Kidney glomerular epithelial cell (primary cell): ENCODE measurements at places on chromosomes 11 and 22.

DNA sequence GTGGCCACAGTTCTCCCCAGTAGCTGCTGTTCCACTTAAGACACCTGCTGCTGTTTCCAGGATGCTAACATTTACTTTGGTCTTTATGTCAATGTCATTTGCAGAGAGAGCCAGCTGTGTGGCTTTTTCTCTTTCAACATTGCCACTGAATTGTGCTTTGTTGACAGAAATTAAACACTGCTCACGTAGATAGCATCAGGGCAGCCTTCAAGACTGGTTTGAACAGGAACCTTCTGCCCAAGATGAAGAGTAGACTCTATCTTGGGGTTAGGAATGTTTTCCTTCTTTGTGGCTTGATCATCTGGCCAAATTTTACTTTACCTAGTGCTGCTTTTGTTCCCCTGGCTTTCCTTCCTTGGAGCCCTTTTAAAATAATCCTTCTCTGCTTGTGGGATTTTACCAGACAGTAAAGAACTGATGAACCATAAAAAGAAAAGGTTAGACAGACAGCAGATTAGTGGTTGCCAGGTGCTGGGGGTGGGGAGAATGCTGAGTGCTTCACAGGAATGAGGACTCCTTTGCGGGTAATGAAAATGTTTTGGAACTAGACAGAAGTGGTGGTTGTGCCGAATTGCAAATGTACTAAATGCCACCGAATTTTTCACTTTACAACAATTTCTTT, 22.7 kb upstream of the XBP1 start:
- DNase-seq = peak; percentile 37

DNA sequence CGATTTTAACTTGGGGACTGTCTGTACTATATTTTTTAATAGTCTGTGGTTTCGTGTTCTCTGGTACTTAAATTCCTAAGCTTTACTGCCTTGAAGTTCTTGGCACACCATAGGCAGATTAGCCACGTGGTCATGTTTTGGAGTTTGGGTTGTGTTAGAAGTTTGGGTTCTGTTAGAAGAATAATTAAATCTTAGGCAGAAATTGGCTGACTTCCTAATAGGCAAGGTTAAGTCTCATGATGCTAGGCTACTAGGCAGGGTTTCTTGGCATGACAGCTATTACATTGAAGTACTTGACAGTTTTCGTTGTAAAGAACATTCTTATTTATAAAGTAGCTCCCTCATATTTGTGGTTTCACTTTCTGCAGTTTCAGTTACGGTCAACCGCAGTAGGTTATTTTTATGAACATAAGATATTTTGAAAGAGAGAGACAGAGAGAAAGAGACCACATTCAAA, 30.0 kb upstream of the MMP7 start:
- peak; percentile 53 for DNase-seq

GRCh38 chr11:101718402-101718801, 134.6 kb upstream of the TRPC6 start:
- DNase-seq = no peak

- DNase-seq = no peak
These were observed 509.8 kb downstream of the BUD13 start for GRCh38 chr11:116263019-116263418.

DNA sequence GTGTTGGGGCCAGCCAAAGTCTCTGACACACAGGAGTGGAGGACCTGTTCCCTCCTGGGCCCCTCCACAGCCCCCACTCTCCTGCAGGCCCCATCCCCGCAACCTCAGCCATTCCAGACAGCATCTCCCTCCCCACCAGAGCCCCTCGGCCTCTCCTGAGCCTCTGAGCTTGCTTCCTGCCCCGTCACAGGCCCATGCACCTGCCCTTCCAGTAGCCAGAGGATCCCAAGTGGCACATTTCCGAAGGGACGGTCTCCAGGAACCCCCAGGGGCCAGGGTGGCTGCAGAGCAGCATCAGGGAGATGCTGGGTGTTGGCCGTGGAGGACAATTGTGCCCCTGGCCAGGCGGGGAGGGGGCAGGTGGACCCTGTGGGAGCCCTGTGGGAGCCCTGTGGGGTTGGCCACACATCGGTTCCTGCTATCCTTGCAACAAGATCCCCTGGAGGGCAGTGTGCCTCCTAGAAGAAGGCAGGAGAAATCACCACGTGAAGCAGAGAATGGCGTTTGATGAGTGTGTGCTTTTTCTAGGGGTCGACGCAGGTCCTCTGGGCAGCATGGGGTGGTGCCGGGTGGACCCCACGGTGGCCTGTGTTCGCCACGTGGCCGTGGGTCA, 45.3 kb upstream of the PPARA start:
- DNase-seq = no peak

DNA sequence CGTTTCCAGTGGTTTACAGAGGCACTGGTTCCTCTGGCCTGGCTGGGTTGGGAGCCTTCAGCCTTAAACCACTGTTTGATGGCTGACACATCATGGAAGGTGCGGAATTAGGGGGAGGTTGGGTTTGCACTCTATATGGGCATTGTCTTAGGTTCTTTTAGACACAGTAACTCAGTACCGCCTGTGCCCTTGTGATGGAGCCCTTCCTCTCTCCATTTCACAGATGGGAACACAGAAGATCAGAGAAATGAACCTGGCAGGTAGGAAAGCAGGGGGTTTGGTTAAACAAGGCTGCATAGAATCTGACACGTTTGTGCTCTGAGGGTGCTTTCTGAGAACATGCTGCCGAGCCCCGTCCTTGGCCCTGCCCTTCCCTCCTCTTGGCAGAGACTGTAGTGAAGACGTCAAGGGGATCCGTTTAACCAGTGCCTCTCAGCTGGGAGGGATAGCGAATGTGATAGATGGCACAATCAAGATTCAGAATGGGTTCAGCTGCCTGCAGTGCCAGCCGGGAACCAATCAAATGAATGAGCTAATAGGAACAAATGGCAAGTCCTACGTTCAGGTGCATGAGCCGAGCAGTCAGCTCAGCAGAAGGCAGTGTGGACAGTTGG, 228.6 kb downstream of the TBC1D22A start:
- no peak for DNase-seq

- peak; percentile 22 for DNase-seq
These were observed 1.2 kb downstream of the BIRC3 start for GRCh38 chr11:102318469-102318868.

DNA sequence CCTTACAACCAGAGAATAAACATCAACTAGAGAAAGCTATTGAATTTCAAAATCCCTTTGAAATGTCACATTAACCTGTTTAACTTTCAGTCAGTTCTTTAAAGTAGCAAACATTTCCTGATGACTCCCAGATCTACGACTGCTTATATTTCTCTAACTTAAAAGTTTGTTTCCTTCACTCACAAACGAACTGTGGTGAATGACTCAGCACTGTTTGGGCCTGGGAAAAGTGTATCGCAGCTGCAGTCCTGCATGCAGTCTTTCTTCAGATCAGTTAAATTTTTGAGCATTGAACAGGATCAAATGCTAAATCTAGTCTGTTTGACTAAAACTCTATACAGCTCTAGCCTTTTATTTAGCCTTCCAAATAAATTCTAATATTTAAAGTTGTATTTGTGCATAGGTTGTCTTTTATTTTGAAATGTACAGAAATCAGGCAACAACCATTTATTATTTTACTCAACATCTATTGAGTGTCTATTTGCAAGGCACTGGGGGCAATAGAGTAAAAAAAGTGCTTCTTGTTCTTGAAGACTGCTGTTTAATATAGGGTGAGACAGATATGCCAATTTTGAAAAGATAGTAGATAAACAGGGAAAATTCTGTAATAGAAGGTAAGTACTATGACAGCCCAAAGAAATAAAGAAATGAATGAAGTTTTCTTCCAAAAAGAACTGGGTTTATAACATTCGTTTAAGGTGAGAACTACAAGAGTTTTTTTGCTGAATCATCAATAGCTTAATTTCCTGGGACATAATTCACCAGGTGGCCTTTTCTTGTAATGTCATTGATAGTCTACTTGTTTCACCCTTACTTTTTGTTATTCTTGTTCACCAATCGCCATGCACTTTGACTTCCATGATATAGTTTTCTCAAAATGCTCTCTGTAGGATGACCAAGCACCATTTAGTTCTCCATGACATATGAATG, 235.4 kb downstream of the METTL15 start:
- peak; percentile 55 for DNase-seq

DNA sequence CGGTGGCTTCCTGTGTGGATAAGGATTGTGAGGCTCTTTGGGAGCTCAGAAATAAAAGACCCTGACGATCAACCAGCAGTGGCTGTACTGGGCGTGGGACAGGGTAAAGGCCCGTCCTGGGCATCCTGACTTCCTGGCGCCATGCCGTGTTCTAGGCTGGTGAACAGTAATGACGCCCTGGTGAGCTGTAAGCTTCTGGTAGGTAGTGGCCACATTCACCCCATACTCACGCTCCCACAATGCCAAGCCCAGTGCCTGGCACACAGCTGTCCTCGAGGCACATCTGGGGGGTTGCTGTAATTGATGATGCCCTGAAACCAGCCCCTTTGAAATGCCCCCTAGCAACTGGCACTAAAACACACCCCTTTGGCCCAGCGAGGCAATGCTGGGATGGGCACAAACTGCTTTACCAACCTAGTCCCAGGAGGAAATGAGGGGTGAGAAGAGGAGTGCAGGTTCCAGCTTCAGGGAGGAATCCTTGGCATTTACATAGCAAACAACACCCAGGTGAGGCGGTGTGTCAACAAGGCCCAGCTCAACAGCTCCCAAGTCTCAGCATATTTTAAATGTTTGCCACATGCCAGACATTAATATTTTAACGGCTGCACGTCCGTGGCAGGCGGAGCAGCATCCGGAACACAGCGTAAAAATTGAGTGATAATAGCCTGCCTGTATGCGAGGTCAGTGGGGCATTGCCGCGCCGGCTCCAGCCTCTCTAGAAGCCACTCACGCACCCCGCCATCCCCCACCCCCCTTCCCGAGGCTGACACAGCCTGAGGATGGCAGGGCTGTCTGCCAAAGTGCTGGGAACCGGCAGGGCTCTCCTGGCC, 79.3 kb downstream of the DSCAML1 start:
- peak; percentile 63 for DNase-seq

- DNase-seq = peak; percentile 6
These were observed 12.5 kb upstream of the APOL5 start for GRCh38 chr22:35705141-35705540.

- DNase-seq = peak; percentile 88
These were observed 13.6 kb downstream of the EFCAB6 start for GRCh38 chr22:43798492-43798891.

DNA sequence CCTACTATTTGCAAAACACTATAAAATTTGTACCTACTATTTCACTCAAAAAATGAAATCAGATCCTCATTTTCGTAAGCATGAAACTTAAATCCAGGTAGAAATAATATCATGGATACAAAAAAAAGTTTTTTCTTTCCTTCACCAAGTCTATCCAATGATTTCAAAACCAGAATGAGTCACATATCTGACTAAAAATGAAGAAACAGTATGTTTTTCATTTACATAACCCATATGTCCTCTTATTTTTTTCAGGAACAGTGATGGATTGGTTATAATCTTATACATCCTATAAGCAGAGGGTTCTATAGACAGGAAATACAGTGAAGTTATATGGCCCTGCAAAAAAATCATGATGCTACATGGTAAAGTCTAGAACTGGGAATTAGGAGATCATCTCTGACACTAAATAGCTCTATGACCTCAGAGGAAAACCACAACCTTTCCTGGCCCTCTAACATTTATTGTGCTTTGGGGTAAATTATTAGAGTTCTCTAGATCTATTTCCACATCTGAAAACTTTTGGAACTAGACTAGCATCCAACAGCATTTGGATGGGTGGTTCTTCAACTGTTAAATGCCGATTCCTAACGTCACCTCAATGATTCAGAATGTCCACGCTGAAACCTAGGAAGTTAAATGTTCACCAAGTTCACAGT, 10.9 kb downstream of the MTMR2 start:
- no peak for DNase-seq

DNA sequence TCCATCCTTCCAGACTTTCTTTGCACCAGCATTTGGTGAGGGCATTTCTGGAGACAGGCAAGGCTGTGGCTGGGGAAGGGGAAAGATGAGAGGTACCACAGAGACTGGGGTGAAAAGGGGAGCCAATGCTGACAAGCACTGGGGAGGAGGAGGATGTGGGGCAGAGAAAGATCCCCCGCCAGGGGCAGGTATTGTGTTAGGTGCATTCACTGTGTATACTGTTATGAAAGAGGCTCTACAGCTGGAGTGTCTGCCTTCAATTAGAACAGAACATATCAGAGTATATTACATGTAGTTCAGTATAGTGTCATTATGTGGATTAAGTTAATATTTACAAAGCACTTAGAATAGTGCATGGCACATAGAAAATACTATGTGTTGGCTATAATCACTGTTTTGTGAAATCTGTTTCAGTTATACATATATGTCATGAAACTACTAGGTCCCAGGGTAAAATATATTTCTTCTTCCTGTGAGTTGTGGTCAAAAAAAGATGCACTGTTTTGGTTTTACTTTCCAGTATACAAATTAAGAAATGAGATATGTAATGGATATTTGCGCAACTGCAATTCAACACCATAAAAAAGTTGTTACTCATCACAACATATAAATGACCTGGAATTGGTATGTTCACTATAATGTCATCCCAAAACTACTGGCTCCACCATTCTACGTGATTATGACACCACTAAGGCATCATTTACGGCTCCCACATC, 8.4 kb downstream of the MSANTD2 start:
- no peak for DNase-seq

- DNase-seq = no peak
These were observed 2.0 kb upstream of the ZNF195 start for GRCh38 chr11:3380706-3381545.

DNA sequence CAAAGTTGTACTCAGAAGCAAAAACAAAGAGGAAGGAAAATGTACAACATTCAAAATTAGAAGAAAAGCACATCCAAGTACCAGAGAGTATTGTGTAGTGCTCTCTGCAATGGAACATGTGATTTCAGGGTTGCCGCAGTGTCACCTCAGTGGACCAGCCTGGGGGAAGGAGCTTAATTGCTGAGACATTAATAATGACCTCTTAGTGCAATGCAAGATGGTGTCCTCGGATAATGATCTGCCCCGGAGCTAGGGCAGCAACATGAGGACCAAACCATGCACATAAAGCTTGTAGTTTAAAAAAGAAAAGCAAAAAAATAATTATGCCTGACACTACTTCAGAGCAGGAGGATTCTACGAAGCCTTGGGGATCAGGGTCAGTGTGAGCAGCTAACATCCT, 11.3 kb upstream of the JHY start:
- no peak for DNase-seq

GRCh38 chr11:75237050-75237449, 3.5 kb upstream of the TPBGL start:
- no peak for DNase-seq

DNA sequence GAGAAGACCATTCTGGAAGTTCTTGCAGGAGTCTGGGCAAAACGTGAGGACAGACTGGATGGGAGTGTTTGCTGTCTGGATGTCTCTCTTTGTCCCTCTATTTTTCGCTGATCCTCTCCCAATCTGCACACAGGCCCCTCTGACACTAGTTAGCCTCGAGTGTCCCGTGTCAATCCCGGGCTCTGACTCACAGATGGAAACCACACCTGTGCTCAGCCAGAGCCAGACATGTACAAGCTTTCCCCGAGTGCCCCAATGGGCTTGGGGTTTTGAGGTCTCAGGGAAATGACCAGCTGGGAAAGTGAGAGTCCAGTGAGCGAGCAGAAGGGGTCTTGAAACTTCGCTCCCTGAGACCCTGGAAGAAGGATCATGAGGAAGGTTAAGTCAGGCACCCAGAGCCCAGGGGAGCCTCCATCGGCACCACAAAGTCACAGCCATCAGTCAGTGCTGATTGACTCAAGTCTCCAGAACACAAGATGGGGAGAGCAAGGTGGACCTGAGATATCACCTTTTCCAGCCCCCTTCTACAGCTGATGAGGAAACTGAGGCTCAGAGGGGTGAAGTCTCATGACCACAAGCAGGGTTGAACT, 13.9 kb downstream of the APOL2 start:
- DNase-seq = no peak
